GM04503 (cell line): ENCODE measurements at places on chromosomes 11 and 22.

GRCh38 chr11:70729949-70730348, 331.6 kb downstream of the CTTN start:
- no peak for DNase-seq

GRCh38 chr11:82577246-82577645, 156.4 kb downstream of the FAM181B start:
- DNase-seq, result no peak

GRCh38 chr11:63783925-63784592, 15.5 kb upstream of the ZFTA start:
- no peak for DNase-seq

GRCh38 chr11:2474059-2474901, 29.5 kb downstream of the KCNQ1 start:
- DNase-seq, result no peak

- no peak for DNase-seq
Measured at GRCh38 chr11:30254307-30255298, 23.8 kb downstream of the FSHB start.

GRCh38 chr11:120714438-120714837, 202.9 kb downstream of the GRIK4 start:
- DNase-seq, result no peak
